ENCODE measurements at places on chromosomes 7 and 10. TPM values are rescaled to one million over a fixed set of nuclear protein-coding genes. Genes with fewer than 3 reads are reported as not detected.

- DNase-seq = no peak
Measured at GRCh38 chr10:125147971-125148439, 12.4 kb downstream of the CTBP2 start.

DNA sequence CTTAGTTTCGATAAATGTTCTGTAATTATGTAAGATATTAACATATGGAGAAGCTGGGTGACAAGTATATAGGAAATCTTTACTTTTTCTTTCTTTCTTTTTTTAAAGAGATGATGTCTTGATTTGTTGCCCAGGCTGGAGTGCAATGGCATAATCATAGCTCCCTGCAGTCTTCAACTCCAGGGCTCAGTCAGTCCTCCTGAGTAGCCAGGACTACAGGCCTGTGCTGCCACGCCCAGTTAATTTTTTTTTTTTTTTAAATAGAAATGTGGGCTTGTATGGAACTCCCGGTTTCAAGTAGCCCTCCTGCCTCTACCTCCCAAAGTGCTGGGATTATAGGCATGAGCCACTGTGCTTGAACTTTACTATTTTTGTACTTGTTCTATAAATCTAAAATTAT is 111.7 kb downstream of the POLL start:
- DNase-seq = no peak

- DNase-seq = no peak
Measured at GRCh38 chr7:159004411-159004810, 140.3 kb downstream of the VIPR2 start.

GRCh38 chr7:51251290-51251689 is 65.3 kb downstream of the COBL start:
- DNase-seq = no peak

GRCh38 chr10:26550774-26551526 is 112.8 kb downstream of the APBB1IP start:
- no peak for DNase-seq

DNA sequence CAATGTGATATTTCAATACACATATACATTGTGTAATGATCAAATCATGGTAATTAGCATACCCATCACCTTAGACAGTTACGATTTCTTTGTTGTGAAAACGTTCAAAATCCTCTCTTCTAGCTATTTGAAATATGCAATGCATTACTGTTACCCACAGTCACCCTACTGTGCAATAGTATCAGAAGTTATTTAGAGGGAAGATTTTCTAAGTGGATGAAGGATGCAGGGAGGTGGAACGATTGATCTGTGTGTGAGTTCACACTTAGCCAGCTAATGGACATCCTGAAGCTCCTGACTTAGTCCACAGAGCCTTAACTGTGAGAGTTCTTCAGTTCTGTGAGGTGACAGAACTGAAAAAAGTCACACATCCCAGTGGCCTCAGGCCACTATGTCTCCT is 97.2 kb upstream of the LAMB4 start:
- no peak for DNase-seq

DNA sequence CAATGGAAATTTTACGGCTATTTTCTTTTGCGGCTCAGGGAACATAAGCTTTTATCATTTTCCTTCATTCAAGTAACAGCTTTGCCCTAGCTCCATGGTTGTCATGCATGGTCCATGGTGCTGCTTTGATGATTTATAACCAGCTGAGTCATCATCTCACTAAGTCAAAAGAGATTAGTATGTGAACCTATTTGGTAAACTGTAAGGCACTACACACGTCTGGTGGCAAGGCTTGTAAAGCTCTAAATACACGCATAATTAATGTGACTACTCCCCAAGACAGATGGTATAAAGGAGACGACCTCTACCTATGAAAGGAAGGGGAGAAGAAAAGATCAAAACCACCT is 340.2 kb downstream of the KCNMA1 start:
- DNase-seq = no peak

HPSE2 gene
- 4.8 TPM for total RNA-seq

HMX3 gene
- total RNA-seq = not detected

WDR86 gene
- 2.2 TPM for total RNA-seq

ANKRD61 gene
- 0.26 TPM for total RNA-seq

All from esophagus squamous epithelium (tissue), 5 donors.